ENCODE measurements at places on chromosomes 3 and 15. TPM values are rescaled to one million over a fixed set of nuclear protein-coding genes. Genes with fewer than 3 reads are reported as not detected.

- H3K27me3 ChIP-seq = no peaks in the 10 kb centered on the region
- no peak overlapping the region for H3K27ac ChIP-seq
- H3K36me3 ChIP-seq = no peaks in the 10 kb centered on the region
- no peaks in the 10 kb centered on the region for H3K4me1 ChIP-seq
- no peak for DNase-seq
These were observed 43.9 kb downstream of the ERC2 start for GRCh38 chr3:56424336-56424735.

DNA sequence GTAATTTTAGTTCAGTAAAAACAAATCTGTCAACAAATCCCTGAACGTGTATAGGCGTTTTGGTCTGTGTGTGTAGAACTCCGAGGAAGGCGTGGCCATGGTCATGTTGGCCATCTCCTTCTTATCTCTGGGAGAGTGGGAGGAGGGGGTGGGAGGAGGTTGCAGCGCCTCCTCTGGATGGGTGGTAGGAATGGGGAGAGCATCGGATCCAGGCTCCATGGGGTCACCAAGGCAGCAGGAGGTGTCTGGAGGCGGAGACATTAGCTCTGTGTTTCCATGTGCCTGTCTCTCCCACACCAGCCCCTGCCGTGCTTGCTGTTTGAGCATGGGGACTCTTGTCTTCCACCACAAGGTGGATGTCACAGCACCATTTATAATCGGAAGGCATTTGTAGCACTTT, 34.5 kb upstream of the TRPM1 start:
- H3K4me1 ChIP-seq = peaks cover 2% of the 10 kb centered on the region
- H3K4me3 ChIP-seq = no peak overlapping the region
- H3K27ac ChIP-seq = no peak overlapping the region
- H3K27me3 ChIP-seq = no peaks in the 10 kb centered on the region
- DNase-seq = no peak

- no peaks in the 10 kb centered on the region for H3K4me1 ChIP-seq
- H3K36me3 ChIP-seq = no peaks in the 10 kb centered on the region
- DNase-seq = no peak
- peaks cover 43% of the 10 kb centered on the region for H3K27me3 ChIP-seq
These were observed 3.2 kb upstream of the ACAN start for GRCh38 chr15:88800026-88800425.

Gene XCR1
- not detected for total RNA-seq

- no peak overlapping the region for H3K4me3 ChIP-seq
- H3K27me3 ChIP-seq = no peaks in the 10 kb centered on the region
- DNase-seq = no peak
- H3K27ac ChIP-seq = no peak overlapping the region
These were observed 1042.7 kb downstream of the PLOD2 start for GRCh38 chr3:145118303-145118702.

Gene CHRM5
- not detected for total RNA-seq

DNA sequence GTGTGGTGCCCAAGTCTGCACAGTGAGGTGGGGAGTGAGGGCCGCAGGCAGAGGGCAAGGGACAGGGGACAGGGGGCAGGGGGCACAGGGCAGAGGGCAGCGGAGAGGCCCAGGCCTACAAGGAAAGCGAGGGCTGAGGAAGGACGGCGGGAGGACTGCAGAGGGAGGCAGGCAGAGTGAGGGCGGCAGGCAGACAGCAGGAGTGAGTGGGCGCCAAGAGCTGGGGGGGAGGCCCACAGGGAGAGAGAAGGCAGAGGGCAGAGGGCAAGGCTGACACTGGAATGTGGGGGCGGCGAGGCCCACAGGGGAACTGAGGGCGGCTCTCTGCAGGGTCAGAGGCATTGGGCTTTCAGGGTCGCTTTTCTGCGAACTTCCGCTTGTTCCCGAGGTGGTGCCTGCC, 267.8 kb upstream of the NDN start:
- DNase-seq = no peak
- H3K36me3 ChIP-seq = no peaks in the 10 kb centered on the region
- no peaks in the 10 kb centered on the region for H3K27me3 ChIP-seq
- no peak overlapping the region for H3K27ac ChIP-seq
- H3K4me3 ChIP-seq = no peak overlapping the region

GRCh38 chr15:88913017-88913849, at the start of gene MFGE8:
Gene MFGE8 (minus strand): TSS chr15:88913379. CDS start chr15:88913319, 60 bp downstream.
- DNase-seq = peak; percentile 71
- no peaks in the 10 kb centered on the region for H3K27me3 ChIP-seq
- H3K4me3 ChIP-seq = peak within 1 kb of the TSS; percentile 79
- H3K4me1 ChIP-seq = peaks cover 2% of the 10 kb centered on the region
- H3K27ac ChIP-seq = peak within 1 kb of the TSS; percentile 22

Gene PLSCR4
- total RNA-seq = 2.9 TPM

GRCh38 chr15:63729115-63729884, 104.4 kb downstream of the HERC1 start:
- no peaks in the 10 kb centered on the region for H3K27me3 ChIP-seq
- H3K4me1 ChIP-seq = 0 out of 2 replicates have a peak, but pooled peaks cover 2% of the 10 kb centered on the region
- peaks cover 3% of the 10 kb centered on the region for H3K36me3 ChIP-seq

DNA sequence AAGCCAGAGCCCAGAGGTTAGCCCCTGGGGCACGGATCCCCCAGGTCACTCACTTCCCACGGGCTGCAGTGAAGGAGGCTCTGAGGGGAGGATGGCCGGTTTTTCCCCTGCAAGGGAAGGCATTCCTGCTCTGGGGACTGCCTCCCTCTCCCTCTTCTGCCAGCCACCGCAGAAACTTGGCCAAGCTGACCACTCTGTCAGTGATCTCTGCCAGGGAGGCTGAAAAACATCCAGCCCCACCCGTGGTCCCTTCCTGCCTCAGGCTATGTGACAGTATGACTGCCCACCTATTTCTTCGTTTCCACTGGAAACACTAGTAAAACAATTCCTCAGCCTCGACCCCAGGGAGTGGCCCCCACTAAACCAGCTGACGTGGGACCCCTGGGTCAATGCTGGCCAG, 14.6 kb upstream of the FANCD2 start:
- peaks cover 5% of the 10 kb centered on the region for H3K4me1 ChIP-seq
- H3K36me3 ChIP-seq = no peaks in the 10 kb centered on the region
- H3K4me3 ChIP-seq = no peak overlapping the region

GRCh38 chr15:52171386-52171785, 19.8 kb downstream of the GNB5 start:
- no peaks in the 10 kb centered on the region for H3K4me1 ChIP-seq
- H3K4me3 ChIP-seq = no peak overlapping the region
- H3K36me3 ChIP-seq = no peaks in the 10 kb centered on the region
- H3K27ac ChIP-seq = no peak overlapping the region
- no peaks in the 10 kb centered on the region for H3K27me3 ChIP-seq

Gene UPK1B
- total RNA-seq = 0.67 TPM

- H3K27ac ChIP-seq = no peak overlapping the region
- no peaks in the 10 kb centered on the region for H3K36me3 ChIP-seq
These were observed 29.0 kb downstream of the CRABP1 start for GRCh38 chr15:78369161-78369560.

Data from H1 (cell line).